ENCODE measurements at places on chromosomes 4 and X. TPM values are rescaled to one million over a fixed set of nuclear protein-coding genes. Genes with fewer than 3 reads are reported as not detected.

Gene RS1
- total RNA-seq: not detected

Gene NMU
- 1.2 TPM for total RNA-seq

Gene CXCL5
- 0.04 TPM for total RNA-seq

Gene SPANXN2
- total RNA-seq: not detected

Gene MAGEA2
- not detected for total RNA-seq

- DNase-seq: no peak
Measured at GRCh38 chr4:3443750-3444309, 2.1 kb downstream of the HGFAC start.

GRCh38 chrX:10235851-10236250, 79.1 kb downstream of the CLCN4 start:
- peak; percentile 62 for DNase-seq

DNA sequence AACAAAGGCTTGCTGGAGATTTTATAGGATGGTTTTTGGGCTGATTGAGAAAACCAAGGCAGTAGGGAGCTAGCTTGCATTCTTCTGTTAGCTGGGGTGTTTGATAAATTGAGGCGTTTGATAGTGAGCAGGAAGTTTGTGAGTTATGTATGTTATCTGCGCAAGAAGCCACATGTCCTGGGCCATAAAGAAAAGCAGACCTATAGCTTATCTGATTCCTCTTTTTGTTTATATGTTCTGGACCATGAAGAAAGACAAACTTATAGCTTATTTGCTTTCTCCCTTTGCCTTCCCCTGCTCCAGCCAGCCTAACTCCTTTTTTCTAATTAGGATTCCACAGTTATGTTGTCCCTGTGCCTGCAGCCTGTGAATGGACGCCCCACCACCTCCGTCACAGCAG, 9.2 kb downstream of the HNRNPH2 start:
- no peak for DNase-seq

- peak; percentile 75 for DNase-seq
Measured at GRCh38 chrX:40153345-40154249, 55.8 kb upstream of the BCOR start.

- DNase-seq: no peak
Measured at GRCh38 chr4:165709973-165710526, 163.0 kb upstream of the TLL1 start.

- DNase-seq: no peak
Measured at GRCh38 chr4:113832803-113833202, 71.3 kb upstream of the CAMK2D start.

DNA sequence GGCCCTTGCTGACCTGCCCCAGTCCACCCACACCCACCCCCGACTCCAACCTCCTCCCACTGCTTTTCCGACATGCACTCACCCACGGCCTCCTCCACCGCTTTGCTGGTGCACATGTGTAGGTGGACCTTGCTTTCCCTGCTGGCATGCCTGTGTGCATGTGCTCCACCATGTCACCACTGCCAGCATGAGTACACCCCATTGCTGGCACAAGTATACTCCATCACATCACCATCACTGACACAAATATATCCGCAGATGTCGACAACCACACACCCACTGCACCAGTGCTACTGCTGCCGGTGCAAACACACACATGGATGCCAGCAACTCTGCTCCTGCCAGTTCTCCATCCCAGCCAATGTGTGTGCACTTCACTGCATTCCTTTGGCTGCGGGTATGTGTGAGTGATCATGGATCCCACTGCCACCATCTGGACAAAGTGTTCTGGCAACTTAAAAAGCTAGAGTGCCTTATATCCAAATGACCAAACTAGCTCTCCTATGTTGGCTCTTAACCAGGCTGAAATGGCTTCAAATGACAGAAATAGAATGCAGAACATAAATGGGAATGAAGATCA, 1072.3 kb downstream of the RAPGEF2 start:
- DNase-seq: no peak

GRCh38 chrX:155865193-155865592, 16.0 kb upstream of the VAMP7 start:
- no peak for DNase-seq

All from muscle of leg (tissue), 16 donors.